HTR-8/SVneo (cell line): ENCODE measurements at places on chromosomes 5 and 9.

GRCh38 chr5:136734628-136735027 is 369.3 kb upstream of the TRPC7 start:
- DNase-seq, result no peak

DNA sequence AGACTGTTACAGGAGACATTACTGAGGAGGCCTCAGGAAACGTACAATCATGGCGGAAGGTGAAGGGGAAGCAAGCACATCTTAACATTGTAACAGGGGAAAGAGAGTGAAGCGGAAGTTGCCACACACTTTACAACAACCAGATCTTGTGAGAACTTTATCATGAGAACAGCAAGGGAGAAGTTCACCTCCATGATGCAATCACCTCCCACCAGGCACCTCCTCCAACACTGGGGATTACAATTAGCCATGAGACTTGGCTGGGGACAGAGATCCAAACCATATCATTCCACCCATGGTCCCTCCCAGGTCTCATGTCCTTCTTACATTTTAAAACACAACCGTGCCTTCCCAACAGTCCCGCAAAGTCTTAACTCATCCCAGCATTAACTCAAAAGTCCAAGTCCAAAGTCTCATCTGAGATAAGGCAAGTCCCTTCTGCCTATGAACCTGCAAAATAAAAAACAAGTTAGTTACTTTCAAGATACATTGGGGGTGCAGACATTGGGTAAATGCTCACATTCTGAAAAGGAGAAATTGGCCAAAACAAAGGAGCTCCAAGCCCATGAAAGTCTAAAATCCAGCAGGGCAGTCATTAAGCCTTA is 138.3 kb downstream of the TMEM161B start:
- DNase-seq, result no peak

DNA sequence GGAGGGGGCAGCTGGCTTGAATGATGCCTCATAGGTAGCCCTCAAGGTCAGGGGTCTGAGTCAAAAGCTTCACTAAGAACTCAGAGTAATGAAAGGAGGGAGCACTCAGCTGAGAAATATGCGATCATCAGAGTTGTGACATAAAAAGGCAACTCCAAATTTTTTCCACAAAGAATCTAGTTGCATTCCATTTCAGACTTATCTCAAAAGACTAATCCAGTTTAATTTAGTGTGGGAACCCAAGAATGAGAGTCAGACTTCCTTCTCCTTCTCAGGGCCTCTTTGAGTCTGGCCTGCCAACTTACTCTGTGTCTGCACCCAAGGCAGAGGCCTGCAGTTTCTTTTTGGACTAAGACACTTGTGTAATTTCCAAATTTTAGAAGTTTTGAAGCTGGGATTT is 34.7 kb downstream of the GABRP start:
- no peak for DNase-seq

- DNase-seq, result no peak
These were observed 852.3 kb upstream of the DMAC1 start for GRCh38 chr9:8651846-8652215.

GRCh38 chr5:102931085-102931725 is 176.1 kb downstream of the PAM start:
- DNase-seq, result no peak

DNA sequence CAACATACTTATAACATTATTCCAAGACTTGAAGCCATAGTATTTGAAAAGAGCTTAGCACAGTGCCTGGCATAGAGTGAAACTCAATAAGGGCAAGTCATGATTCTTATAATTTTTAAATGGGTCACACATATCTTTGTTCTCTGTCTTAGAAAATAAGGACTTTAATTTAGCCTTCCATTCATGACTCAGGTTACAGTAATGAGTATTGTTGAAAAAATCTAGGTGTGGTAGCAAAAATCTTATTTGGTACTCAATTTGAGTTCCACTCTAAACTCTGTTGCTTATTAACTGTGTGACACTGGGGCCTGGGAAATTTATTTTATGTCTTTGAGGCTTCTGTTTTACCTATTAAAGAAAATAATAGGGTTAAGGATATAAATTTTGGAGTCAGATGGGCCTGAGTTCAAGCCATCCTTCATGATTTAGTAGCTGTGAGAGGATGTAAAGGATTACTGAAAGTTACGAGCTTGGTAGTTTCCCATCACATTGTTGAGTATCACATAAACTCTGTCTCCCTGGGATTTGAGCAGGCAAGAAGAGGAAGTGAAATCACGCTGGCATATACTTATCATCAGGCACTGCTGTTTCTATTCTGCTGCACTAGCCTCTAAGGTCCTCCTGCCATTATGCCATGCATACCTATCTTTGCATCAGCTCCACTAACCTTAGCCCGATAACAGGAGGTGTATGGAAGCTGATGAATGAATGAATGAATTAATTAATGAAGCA is 1.5 kb downstream of the SPINK9 start:
- DNase-seq, result no peak

DNA sequence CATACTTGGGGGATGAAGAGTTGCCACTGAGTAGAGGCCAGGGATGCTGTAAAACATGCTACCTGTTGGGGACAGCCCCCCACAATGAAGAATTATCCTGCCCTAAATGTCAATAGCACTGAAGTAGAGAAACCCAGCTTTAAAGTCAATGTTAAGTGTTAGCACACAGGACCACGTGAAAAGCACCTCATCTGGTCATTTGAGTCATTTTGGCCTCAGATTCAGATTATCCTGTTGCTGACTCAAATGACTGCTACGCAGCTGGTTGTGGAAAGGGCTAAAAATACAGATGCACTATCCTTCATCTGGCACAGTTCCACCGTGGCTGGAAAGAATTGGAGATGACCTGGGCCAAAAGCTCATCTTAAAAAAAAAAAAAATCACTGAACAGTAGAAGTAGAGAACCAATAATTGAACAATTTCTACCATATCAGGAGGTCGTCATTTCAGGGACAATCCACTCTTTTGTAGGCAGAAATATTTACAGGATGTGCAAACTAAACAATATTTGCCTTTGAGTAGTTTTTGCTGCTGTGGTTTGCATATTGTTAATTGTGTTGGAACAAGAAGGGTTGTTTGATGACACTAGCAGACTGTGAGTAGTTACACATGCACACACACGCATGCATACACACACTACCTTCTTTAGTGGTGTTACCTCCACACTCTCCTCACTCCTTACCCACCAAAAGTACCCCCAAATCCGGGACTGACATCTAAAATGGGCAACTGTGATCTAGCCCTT is 195.3 kb upstream of the KLF9 start:
- no peak for DNase-seq

- DNase-seq, result no peak
These were observed 19.7 kb downstream of the GPR107 start for GRCh38 chr9:130073373-130073772.

DNA sequence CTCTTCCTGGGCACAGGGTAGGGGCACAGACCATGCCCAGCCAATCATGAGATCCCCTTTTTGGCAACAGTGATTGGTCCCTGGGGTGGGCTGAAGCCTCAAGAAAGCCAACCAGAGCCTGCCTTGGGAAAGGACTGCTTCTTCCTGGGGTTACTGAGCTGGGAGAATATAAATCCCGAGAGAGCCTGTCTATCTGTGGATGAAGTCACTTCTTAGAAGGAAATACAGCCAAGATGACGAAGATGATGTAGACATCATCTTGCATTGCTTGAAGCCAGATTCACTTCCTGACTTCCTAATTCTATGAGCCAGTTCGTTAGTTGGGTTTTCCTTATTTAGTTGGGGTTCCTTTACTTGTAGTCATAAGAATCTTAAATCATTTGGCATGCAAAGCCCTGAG is 50.1 kb upstream of the PWWP2A start:
- DNase-seq, result peak; percentile 73

GRCh38 chr5:81068635-81069034 is 108.5 kb downstream of the RASGRF2 start:
- DNase-seq, result no peak

GRCh38 chr5:124330595-124331220 is 415.7 kb downstream of the ZNF608 start:
- DNase-seq, result no peak

DNA sequence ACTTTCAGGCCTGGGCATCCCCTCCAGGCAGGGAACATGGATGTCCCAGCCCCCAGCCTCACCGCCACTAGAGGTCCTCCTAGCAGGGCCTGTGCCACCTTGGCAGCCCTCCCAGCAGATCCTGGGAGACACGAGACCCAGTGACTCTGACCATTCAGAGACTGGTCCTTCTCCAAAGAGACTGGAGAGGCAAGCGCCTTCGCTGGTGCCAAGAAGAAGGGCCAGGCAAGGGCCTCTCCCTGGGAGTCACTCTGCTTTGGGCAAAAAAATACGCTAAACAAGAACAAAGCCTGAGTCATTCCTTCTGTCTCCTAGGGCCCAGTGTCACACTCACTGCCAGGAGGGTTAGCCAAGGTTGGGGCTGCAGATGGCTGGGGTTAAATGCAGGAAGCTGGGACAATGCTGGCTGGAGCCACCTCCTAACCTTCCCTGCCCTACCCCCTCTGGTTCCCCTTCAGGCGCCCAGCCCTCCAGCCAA is 35.3 kb upstream of the SMIM23 start:
- peak; percentile 32 for DNase-seq

- DNase-seq, result no peak
These were observed 114.1 kb downstream of the MLLT3 start for GRCh38 chr9:20508242-20508641.

- no peak for DNase-seq
These were observed 1711.5 kb upstream of the NUDT12 start for GRCh38 chr5:105274079-105274478.

- no peak for DNase-seq
These were observed 1.4 kb downstream of the ETF1 start for GRCh38 chr5:138541511-138542179.

- no peak for DNase-seq
These were observed 329.1 kb downstream of the NTRK2 start for GRCh38 chr9:84998639-84999038.

GRCh38 chr9:76369583-76369982 is 24.6 kb downstream of the RFK start:
- DNase-seq, result no peak

DNA sequence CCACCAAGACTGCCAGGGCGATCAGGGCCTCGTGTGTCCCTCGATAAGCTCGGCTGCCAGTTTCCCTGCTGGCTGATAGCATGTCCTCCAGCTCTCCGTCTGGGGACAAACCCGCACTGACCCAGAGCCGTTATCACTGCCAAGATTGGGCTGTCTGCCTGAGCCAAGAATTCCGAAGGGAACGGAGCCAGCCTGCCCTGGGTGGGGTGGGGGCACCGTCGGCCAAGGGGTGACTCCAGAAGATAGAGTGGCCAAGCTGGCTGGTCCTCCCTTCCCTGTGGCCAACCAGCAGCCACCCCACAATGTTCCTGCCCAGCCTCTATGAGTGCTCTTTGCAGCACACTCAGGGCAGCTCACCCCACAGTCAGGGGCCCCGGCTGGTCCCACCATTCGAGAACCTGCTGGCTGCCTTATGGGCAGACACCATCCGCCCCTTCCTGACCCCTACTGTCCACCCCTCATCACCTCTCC is 29.4 kb downstream of the HRH2 start:
- DNase-seq, result no peak

GRCh38 chr5:31531543-31531887 is 378 bp downstream of the DROSHA start:
- peak; percentile 20 for DNase-seq

DNA sequence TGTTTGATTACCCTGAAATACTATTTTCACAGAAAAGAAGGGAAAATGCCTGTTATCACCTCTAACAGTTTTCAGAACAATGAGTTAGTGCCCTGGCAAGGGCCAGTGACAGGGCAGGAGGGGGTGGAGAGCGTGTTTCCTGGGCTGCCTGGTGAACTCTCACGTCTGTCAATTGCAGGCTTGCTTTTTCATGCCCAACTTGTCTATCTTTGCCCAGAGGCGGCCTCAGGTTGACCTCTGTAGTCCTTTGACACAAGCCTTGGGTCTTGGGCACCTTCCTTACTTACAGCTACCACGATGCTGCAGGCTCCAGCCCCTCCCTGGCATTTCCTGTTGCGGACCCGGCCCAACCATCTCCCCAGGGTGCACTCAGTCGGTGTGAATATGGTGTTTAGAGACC is 2.2 kb upstream of the CEL start:
- DNase-seq, result peak; percentile 30

GRCh38 chr5:178664141-178664540 is 37.3 kb upstream of the CLK4 start:
- no peak for DNase-seq

GRCh38 chr5:4905674-4906520 is 234.2 kb upstream of the ADAMTS16 start:
- no peak for DNase-seq
